PC-3 (cell line): ENCODE measurements at places on chromosomes 12 and 14. TPM values are rescaled to one million over a fixed set of nuclear protein-coding genes. Genes with fewer than 3 reads are reported as not detected.

DNA sequence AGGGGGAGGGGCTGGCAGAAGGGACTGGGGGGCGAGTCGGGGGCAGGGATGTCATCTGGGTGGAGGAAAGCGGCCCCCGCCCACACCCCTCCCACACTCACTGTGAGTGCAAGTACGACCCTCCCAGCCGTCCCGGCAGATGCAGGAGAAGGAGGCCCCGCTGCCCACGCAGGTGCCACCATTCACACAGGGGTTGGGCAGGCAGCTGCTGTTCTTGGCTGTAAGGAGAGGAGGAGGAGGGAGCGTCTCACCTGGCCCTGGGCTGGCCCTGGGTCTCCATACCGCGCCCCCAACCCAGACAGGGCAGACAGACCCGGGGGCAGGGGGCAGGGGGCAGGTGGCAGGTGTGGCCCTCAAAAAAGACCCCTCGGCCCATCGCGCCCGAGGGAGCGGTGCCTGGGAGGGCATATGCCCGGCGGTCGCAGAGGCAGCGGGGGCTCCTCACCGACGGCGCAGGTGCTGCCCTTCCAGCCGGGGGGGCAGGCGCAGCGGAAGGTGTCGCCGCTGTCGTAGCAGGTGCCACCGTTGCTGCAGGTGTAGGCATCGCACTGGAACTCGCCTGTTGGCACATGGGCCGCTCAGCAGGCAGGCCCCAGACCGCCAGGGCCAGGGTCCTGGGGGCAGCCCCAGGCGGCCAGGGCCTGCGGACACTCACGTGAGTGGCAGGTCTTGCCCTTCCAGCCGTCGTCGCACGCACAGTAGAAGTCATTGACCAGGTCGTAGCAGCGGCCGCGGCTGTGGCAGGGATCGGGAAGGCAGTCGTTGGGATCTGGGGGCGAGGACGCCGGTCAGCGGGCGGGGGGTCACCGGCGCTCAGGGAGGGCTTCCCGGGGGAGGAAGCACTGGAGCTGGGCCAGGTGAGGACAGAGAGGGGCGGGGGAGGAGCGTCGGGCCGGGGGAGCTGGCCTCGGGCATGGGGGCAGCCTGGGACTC lies 20.6 kb downstream of the JAG2 start:
- H3K4me3 ChIP-seq: no peak overlapping the region
- no peaks in the 10 kb centered on the region for H3K27me3 ChIP-seq
- H3K4me1 ChIP-seq: no peaks in the 10 kb centered on the region
- no peak overlapping the region for H3K27ac ChIP-seq
- H3K36me3 ChIP-seq: no peaks in the 10 kb centered on the region

- peak; percentile 97 for DNase-seq
- no peaks in the 10 kb centered on the region for H3K27me3 ChIP-seq
- H3K36me3 ChIP-seq: peaks cover 31% of the 10 kb centered on the region
- peak within 1 kb of the TSS; percentile 99 for H3K27ac ChIP-seq
- H3K4me3 ChIP-seq: peak within 1 kb of the TSS; percentile 97
Measured at GRCh38 chr12:12891080-12891880, at the start of gene GPRC5A. Gene GPRC5A (plus strand): TSS chr12:12891562. CDS start chr12:12908250, 16,688 bp downstream.

DNA sequence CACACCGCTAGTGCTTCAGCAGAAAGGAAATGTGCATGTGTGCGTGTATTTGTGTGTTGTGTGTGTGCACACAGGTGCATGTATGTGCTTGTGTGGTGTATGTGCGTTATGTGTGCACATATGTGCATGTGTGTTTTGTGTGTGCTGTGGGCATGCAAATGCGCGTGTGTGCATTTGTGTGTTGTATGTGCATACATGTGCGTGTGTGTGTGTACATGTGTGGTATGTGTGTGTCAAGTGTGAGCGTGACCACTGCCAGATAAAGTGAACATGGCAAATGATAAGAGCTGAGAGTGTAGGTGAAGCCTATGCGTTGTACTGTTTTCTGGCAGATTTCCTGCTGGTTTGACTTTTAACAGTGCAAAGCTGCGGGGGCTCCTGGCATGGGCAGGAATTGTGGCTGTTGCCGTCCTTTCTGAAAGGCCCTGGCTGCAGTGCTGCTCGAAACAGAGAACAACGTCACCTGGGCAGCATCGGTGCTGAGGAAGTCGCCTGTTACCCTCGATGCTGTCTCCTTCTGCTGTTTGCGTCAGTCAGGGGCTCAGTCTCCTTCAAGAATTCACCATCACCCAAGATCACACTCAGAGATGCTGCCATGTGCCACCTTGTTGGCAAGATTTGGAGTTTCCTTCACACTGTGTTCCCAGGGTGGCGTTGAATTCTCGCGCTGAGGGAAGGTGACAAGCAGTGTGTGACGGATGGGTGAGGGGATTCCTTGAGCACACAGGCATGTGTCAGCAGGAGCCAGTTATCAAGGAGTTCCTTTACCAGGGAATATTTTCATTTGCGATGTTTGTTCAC lies 56.1 kb downstream of the ADGRD1 start:
- no peak overlapping the region for H3K27ac ChIP-seq
- H3K4me3 ChIP-seq: no peak overlapping the region
- H3K36me3 ChIP-seq: no peaks in the 10 kb centered on the region

GRCh38 chr12:128021561-128021960 lies 245.4 kb upstream of the TMEM132C start:
- H3K4me1 ChIP-seq: no peaks in the 10 kb centered on the region
- DNase-seq: no peak
- no peak overlapping the region for H3K27ac ChIP-seq
- H3K36me3 ChIP-seq: no peaks in the 10 kb centered on the region

DNA sequence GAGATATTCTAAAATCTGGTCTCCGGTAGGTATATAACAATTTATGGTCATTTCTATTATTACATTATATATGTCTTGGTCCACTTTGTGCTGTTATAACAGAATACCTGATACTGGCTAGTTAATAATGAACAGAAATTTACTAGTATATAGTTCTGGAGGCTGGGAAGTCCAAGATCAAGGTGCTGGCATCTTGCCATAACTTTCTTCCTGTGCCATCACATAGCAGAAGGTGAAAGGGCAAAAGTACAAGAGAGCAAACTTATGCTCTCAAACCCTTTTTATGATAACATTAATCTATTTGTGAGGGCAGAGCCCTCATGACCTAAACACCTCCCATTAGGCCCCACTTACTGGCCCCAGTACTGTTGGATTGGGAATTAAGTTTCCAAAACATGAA lies 17.9 kb upstream of the BATF start:
- H3K27me3 ChIP-seq: no peaks in the 10 kb centered on the region
- H3K4me1 ChIP-seq: no peaks in the 10 kb centered on the region
- H3K4me3 ChIP-seq: no peak overlapping the region
- no peak for DNase-seq

DNA sequence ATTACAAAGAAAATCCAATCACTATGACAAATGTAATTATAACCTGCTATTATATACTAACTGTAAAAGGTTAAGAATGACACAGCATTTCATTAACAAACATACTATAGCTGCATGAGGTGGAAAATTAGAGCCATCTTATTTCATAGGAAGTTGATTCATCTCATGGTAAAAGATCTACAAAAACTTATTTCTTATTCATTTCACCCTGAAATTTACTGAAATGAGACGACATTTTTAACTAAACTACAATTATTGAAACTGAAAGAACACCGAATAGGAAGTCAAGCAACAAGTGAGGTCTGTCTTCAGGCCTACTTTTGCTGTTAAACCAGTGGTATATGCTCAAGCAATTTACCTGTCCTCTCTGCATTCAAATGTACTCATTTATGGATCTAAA lies 87.2 kb downstream of the CEP83 start:
- no peak for DNase-seq
- no peak overlapping the region for H3K4me3 ChIP-seq
- H3K36me3 ChIP-seq: no peaks in the 10 kb centered on the region
- H3K27me3 ChIP-seq: no peaks in the 10 kb centered on the region
- H3K27ac ChIP-seq: no peak overlapping the region

DNA sequence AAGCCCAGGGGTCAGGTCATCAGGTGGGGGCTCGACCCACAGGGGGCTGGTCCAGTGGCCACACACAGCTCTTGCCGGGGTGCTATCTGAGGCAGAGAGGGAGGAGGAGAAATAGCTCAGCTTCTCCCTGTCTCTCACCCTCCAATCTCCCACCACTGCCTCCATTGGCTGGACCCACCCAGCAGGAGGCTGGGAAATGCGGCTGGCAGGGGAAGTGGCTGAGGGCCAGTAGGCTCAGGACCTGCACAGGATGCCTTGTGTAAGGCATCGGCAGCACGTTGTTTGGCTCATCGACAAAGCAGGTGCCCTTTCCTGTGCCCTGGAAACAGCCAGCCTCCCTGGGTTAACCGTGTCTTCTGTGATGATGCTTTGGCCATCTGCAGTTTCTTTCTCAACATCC lies 58.8 kb upstream of the SLC24A4 start:
- 0 out of 2 replicates have a peak, but pooled peaks cover 4% of the 10 kb centered on the region for H3K27me3 ChIP-seq
- H3K4me3 ChIP-seq: no peak overlapping the region
- H3K36me3 ChIP-seq: no peaks in the 10 kb centered on the region
- H3K27ac ChIP-seq: no peak overlapping the region

DNA sequence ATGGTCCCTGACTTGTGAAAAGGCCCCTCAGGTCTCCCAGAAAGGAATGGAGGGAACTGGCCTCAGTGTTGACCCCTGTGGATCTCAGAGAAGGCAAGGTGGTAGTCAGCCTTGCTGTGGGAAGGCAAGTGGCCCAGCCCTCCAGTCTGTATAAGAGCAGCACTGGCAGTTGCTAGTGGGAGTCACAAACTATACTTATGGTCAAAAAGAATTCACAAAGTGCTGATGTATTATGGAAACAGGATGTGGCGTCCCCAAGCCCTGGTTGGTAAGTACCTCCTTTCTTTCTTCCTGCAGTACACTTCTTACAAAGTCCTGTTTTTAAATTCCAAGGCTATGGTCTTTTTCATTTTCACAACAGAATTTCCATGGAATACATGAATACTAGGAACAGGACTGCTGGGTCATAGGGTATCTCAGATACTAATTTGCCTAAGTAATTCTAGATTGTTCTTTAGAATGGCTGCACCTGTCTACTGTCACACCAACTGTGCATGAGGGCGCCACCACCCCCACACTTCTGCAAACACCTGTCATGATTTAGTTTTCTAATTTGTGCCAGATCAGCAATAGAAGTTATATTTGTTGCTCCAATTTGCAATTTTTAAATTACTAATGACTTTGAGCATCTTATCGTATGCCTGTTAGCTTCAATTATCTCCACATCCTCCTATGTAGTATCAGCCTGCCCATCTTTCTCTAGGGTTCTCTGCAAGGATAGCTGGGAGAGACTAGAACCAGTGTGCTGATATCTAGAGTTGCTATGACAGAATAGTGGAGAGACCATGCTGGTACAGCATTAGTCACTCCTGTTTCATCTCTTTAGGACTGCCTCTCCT lies 40.7 kb upstream of the TMEM263 start:
- no peak overlapping the region for H3K27ac ChIP-seq
- DNase-seq: no peak
- H3K27me3 ChIP-seq: no peaks in the 10 kb centered on the region
- H3K4me1 ChIP-seq: no peaks in the 10 kb centered on the region
- H3K4me3 ChIP-seq: no peak overlapping the region

GRCh38 chr12:40551466-40551865 lies 140.8 kb upstream of the CNTN1 start:
- DNase-seq: no peak
- H3K4me3 ChIP-seq: no peak overlapping the region
- no peak overlapping the region for H3K27ac ChIP-seq
- no peaks in the 10 kb centered on the region for H3K27me3 ChIP-seq

GRCh38 chr12:56202838-56203237 lies 13.6 kb upstream of the SMARCC2 start:
- H3K4me1 ChIP-seq: no peaks in the 10 kb centered on the region
- no peak overlapping the region for H3K27ac ChIP-seq
- DNase-seq: no peak
- peaks cover 18% of the 10 kb centered on the region for H3K36me3 ChIP-seq
- no peak overlapping the region for H3K4me3 ChIP-seq
- H3K27me3 ChIP-seq: no peaks in the 10 kb centered on the region

GRCh38 chr12:86772696-86773095 lies 516.5 kb upstream of the MGAT4C start:
- no peaks in the 10 kb centered on the region for H3K4me1 ChIP-seq
- peak; percentile 34 for DNase-seq
- H3K4me3 ChIP-seq: no peak overlapping the region
- no peaks in the 10 kb centered on the region for H3K36me3 ChIP-seq
- no peaks in the 10 kb centered on the region for H3K27me3 ChIP-seq

- no peak overlapping the region for H3K27ac ChIP-seq
- no peaks in the 10 kb centered on the region for H3K27me3 ChIP-seq
- DNase-seq: no peak
- no peaks in the 10 kb centered on the region for H3K36me3 ChIP-seq
- no peak overlapping the region for H3K4me3 ChIP-seq
Measured at GRCh38 chr14:46381674-46382073, 269.9 kb downstream of the RPL10L start.

DNA sequence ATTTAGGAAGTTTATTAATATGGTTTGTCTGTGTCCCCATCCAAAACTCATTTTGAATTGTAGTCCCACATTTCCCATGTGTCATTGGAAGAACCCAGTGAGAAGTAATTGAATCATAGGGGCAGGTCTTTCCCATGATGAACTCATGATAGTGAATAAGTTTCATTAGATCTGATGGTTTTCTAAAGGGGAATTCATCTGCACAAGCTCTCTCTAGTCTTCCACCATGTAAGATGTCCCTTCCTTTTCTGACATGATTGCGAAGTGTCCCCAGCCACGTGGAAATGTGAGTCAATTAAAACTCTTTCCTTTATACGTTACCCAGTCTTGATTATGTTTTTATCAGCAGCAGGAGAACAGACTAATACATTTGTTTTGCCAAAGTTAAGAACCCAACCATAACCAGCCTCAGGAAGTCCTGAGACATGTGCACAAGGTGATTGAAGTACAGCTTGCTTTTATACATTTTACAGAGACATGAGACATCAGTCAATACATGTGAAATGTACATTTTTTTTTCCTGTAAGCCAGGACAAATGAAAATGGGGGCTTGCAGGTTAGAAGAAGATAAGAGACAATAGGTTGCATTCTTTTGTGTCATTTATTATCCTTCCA lies 1136.7 kb downstream of the TMEM121 start:
- no peak overlapping the region for H3K27ac ChIP-seq
- no peak overlapping the region for H3K4me3 ChIP-seq
- H3K27me3 ChIP-seq: no peaks in the 10 kb centered on the region
- no peaks in the 10 kb centered on the region for H3K4me1 ChIP-seq
- no peak for DNase-seq

FOXA1 gene
- total RNA-seq: 212 and 249 TPM in 2 replicates

MANSC4 gene
- 1.9 and 4.1 TPM in 2 replicates for total RNA-seq

COL2A1 gene
- total RNA-seq: 6.7 TPM in 2 replicates

PTCSC3 gene
- not detected in 2 replicates for total RNA-seq

AEBP2 gene
- 6.7 and 10.2 TPM in 2 replicates for total RNA-seq
